ENCODE measurements at places on chromosomes 1 and 21. TPM values are rescaled to one million over a fixed set of nuclear protein-coding genes. Genes with fewer than 3 reads are reported as not detected.

DNA sequence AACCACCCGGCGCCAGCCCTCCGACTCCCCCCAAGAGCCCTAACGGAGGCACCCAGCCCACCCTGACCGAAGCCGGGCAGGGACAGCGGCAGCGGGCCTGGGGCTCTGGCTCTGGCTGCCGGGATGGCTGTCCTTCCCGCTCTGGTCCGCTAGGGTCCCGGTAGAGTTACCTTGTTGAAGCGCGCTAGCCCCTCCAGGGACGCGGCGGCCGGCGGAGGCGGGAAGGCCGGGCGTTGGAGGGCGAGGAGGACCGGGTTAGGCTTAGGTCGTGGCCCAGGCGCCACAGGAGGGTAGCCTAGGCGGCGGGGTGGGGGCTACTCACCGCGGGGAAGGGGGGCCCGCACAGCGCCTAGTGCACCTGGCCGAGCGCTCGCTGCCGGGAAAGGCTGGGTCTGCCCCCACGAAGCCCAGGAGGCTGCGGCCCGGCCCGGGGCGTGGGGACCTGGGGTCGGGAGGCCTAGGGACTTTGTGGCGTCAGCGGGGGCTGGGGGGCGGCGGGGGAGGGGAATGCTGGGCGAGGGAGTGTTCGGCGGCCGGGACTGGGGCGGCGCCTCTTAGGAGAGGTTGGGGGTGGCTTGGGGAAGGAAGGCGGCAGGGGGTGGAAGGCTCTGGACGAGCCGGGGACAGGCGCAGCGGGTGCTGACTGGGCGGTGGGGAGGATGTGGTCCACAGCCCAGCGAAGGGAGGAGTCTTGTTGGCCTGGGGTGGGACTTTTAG lies at the start of gene TRIM17:
TSS of gene TRIM17 (minus strand) at position 645 of the 717 bp plus-strand sequence. CDS start 1,789 bp downstream, outside the sequence.
- peak within 1 kb of the TSS; percentile 49 for H3K27ac ChIP-seq
- H3K4me1 ChIP-seq, result no peaks in the 10 kb centered on the region
- no peaks in the 10 kb centered on the region for H3K36me3 ChIP-seq
- DNase-seq, result no peak
- no peaks in the 10 kb centered on the region for H3K27me3 ChIP-seq

GRCh38 chr1:10471411-10472219 lies 714 bp downstream of the DFFA start:
- peak overlapping the region; percentile 78 for H3K27ac ChIP-seq
- peak overlapping the region; percentile 65 for H3K4me3 ChIP-seq
- H3K36me3 ChIP-seq, result no peaks in the 10 kb centered on the region
- H3K4me1 ChIP-seq, result no peaks in the 10 kb centered on the region
- no peaks in the 10 kb centered on the region for H3K27me3 ChIP-seq

DNA sequence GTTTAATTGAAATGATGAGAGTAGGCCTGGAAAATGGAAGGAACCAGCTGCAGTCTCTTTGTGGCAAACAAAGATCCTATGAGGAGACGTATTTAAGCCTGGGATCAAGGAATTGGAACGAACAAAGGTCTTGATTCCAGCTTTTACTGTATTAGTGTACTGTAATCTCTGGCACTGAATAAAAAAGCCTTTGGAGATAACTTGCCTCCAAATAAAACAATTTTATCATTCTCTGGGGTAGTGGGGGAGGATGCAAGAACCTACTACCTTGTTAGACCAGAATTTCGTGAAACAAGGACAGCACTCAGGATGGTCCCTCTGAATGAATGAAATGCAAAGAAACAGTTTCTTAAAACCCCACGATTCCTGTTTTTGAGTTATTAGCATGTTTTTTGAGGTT lies 134.2 kb downstream of the RWDD3 start:
- H3K27ac ChIP-seq, result no peak overlapping the region
- DNase-seq, result no peak
- H3K36me3 ChIP-seq, result no peaks in the 10 kb centered on the region
- H3K4me1 ChIP-seq, result no peaks in the 10 kb centered on the region
- H3K4me3 ChIP-seq, result no peak overlapping the region
- H3K27me3 ChIP-seq, result no peaks in the 10 kb centered on the region

- no peak within 1 kb of the TSS for H3K4me3 ChIP-seq
- DNase-seq, result no peak
These were observed at the start of gene GCSAML for GRCh38 chr1:247548769-247549182. TSS of gene GCSAML (plus strand) at chr1:247549134. CDS start at chr1:247549192, 58 bp downstream.

DNA sequence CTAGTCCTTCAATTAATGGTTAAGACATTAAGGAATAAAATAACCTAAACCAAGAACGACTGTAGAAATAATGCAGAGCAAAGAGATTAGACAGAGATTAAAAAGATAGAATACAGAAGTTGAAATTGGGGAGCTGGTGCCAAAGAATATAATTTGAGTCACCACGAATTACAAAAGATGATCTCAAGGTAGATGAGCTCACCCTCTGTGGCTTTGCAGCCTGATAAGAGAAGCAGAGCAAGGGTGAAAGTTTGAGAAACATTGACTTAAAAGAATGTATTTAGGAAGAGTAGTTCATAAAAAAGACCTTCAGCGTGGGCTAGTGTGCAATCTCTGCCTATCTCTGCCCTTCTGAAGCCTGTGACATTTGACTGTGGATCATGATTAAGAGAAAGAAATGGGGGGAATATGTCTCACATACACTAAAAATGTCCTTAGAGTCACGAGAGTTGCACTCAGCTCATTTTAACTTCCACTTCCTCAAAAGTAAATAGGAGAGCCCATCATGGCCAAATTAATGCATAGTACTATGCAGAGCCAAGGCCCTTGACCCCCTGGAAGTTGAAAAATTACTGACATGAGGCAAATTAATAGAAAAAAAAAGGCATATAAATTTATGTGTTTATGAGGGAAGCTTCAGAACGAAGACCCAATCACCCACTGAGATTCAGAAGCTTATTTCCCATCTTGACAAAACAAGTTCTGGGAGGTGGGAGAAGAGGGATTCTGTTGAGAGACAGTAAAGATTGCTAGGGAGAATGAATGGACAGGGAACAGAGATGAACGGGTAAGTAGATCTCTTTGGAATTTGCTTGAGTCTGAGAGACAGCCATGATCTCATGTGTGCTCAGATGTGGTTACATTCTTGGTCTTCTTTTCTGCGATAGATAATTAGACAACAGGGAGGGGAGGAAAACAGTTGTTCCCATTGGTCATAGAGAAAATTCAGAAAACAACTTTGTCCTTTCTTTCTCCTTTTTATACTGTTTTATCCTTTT lies 395.4 kb upstream of the LRRC7 start:
- H3K27ac ChIP-seq, result no peak overlapping the region
- H3K4me1 ChIP-seq, result no peaks in the 10 kb centered on the region
- H3K4me3 ChIP-seq, result no peak overlapping the region
- no peaks in the 10 kb centered on the region for H3K27me3 ChIP-seq

GRCh38 chr1:2411801-2412394 lies 466 bp downstream of the PEX10 start:
- H3K4me1 ChIP-seq, result peaks cover 15% of the 10 kb centered on the region
- peak overlapping the region; percentile 86 for H3K4me3 ChIP-seq
- H3K27ac ChIP-seq, result peak overlapping the region; percentile 88
- no peaks in the 10 kb centered on the region for H3K27me3 ChIP-seq

GRCh38 chr1:218656301-218657037 lies 311.3 kb downstream of the TGFB2 start:
- no peak overlapping the region for H3K4me3 ChIP-seq
- no peaks in the 10 kb centered on the region for H3K36me3 ChIP-seq
- H3K27ac ChIP-seq, result no peak overlapping the region
- no peaks in the 10 kb centered on the region for H3K27me3 ChIP-seq
- no peak for DNase-seq

- no peak overlapping the region for H3K4me3 ChIP-seq
- no peaks in the 10 kb centered on the region for H3K27me3 ChIP-seq
- DNase-seq, result no peak
- H3K4me1 ChIP-seq, result no peaks in the 10 kb centered on the region
These were observed 63.7 kb downstream of the IFI44 start for GRCh38 chr1:78713297-78713696.

- H3K4me3 ChIP-seq, result no peak overlapping the region
- no peaks in the 10 kb centered on the region for H3K4me1 ChIP-seq
- no peak for DNase-seq
- H3K27me3 ChIP-seq, result no peaks in the 10 kb centered on the region
- no peak overlapping the region for H3K27ac ChIP-seq
- H3K36me3 ChIP-seq, result no peaks in the 10 kb centered on the region
These were observed 16.0 kb downstream of the YARS1 start for GRCh38 chr1:32801096-32801715.

DNA sequence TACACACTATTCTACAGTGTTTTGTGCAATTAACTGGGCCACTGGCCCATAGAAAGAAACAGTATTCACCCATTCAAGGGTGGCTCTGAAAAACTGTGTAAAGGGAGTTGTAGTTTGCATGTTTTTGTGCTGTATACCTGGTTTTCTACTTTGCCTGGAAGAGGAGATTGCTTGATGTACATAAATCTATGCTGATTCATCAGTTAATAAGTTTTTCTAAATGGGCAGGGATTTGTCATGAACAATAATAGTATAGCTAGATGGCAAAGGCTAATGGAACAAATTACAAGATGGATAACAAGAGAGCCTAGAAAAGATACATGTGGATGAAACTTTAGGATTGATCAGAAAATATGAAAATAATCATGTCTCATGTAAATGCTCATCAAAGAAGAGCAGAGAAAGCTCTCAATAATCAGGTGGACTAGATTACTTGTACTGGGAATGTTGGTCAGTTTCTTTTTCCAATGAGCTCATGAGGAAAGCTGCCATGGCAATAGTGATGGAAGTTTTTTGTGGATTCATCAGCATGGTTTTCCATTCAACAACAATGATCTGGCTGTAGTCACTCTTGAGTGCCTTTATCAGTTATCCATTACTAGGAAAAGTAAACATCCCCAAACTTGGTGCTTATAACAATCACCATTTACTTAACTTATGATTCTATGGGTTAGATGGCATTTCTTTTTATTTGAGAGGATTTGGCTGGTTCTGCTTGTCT lies 602.8 kb downstream of the BRINP3 start:
- H3K27me3 ChIP-seq, result no peaks in the 10 kb centered on the region
- no peaks in the 10 kb centered on the region for H3K4me1 ChIP-seq
- H3K27ac ChIP-seq, result no peak overlapping the region

DNA sequence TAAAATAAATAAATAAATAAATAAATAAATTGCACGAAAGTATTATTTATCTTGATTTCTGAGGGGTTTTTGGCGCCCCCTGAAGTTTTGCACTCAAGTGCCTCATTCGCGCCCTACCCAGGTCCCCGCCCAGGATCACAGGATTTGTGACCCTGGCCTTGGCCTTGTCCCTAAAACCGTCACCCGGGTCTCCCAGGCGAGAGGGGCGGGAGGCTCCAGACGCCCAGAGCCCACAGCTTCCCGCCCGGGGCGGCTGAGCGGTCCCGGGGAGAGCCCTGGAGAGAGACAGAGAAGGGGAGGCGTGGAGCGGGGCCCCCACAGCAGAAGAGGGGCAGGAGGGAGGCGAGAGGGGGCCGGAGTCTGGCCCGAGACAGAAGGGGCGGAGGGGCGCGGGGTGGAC lies 91.8 kb upstream of the CASZ1 start:
- no peak overlapping the region for H3K4me3 ChIP-seq
- H3K27me3 ChIP-seq, result peaks cover 3% of the 10 kb centered on the region
- H3K4me1 ChIP-seq, result no peaks in the 10 kb centered on the region
- no peak for DNase-seq

DNA sequence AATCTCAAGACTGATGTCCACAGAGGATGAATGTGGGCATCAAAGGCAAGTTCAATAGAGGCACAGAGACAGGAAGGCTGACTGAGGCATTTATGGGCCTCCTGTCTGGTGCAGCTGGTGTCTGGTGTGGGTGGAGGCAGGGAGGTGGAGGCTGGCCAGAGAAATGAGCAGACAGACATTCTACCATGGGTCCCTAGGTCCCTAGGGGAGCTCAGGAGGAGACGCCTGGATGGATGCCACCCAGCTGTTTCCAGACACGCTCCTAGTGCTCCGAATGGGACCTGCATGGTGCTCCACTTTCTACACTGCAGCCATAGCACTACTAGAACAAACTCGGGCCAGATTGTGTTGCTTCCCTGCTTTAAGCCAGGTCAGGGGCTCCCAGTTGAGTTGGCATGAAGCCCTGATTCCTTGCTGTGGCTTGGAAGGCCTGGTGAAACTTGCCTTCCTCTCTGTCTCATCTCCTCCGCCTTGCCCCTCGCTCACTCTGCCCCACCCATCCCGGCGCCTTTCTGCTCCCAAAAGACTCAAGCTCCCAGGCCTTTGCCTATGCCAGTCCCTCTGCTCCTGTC lies 25.3 kb downstream of the PADI2 start:
- H3K27me3 ChIP-seq, result no peaks in the 10 kb centered on the region
- DNase-seq, result no peak
- peak overlapping the region; percentile 19 for H3K27ac ChIP-seq
- no peak overlapping the region for H3K4me3 ChIP-seq
- no peaks in the 10 kb centered on the region for H3K36me3 ChIP-seq
- H3K4me1 ChIP-seq, result peaks cover 5% of the 10 kb centered on the region

DNA sequence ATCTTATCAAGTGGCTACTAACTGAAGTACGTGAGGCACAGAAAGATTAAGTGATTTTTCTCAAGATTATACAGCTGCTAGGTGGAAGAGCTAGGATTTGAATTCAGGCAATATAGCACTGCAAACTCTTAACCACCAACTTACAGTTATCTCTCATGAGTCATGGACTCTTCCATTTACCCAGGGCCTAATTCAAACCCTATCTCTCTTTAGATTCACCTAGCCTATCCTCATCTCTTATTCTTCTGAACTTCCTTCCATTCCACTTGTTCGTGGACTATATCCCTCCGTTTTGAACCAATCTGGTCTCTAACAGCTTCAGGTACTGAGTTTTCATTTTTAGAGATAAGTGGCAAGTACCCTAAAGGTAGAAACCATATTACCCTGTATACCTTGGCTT lies 92.8 kb upstream of the DMRTA2 start:
- no peaks in the 10 kb centered on the region for H3K27me3 ChIP-seq
- H3K36me3 ChIP-seq, result peaks cover 4% of the 10 kb centered on the region
- H3K4me1 ChIP-seq, result no peaks in the 10 kb centered on the region
- no peak overlapping the region for H3K4me3 ChIP-seq

The SPATA17 gene
- total RNA-seq, result 0.48 TPM

The AMY2B gene
- total RNA-seq, result 54.1 TPM

The GPA33 gene
- 3.6 TPM for total RNA-seq

The USH2A gene
- not detected for total RNA-seq

The ALPL gene
- total RNA-seq, result 98.0 TPM

The IARS2 gene
- total RNA-seq, result 84.0 TPM

The S100A3 gene
- 2.2 TPM for total RNA-seq

The TINAGL1 gene
- total RNA-seq, result 144 TPM

The LCE6A gene
- total RNA-seq, result not detected

All from breast epithelium (tissue), 4 donors.